ENCODE measurements at places on chromosomes 11 and 22.

GRCh38 chr11:47552566-47553405 lies at the start of gene CELF1:
TSS of gene CELF1 (minus strand) at chr11:47553132. CDS start at chr11:47499523, 53,609 bp downstream.
- DNase-seq: peak; percentile 80

DNA sequence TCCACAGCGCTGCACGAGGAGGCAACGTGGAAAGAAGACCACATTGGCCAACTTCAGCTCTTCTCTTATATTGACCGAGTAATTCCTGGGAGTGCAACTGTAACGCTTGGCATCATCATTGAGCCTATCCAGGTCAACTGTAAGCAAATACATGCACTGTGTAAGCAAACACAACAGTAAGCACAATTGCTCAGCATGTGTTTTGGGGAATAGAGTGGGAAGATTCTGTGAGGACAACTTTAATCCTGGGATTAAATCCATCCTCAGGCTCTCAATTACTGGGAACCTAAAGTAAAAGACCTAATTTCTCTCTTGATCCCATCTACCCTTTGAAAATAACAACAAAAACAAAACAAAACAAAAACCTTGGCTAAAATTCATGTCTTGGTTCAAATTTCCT lies 109.5 kb upstream of the DDI1 start:
- DNase-seq: no peak

DNA sequence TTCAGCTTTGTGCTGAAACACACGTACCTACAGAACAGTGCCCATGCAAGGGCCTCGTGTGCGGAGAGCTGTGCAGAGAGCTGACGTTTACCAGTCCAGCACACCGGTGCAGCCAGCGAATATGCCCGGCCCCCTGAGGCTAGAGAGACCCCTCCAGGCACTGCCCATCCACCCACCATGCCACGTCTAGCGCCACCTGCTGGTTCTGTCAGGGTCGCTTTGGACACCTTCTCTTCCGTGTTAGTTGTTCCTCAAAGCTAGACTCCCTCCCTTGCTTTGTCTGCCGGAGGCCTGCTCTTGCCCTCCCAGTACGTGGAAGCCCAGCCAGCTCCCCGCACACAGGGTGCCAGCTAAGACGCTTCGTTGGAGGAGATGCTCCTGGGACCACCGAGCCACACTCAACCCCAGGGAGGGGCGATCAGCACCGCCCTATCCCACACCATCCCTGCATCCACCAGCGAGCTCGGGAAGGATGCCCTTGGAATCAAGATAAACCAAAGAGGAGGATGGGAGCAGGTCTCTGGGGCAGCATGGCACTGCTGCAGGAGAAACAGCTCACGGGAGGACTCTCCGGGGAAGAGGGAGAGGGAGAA lies 43.4 kb downstream of the CPT1A start:
- no peak for DNase-seq

DNA sequence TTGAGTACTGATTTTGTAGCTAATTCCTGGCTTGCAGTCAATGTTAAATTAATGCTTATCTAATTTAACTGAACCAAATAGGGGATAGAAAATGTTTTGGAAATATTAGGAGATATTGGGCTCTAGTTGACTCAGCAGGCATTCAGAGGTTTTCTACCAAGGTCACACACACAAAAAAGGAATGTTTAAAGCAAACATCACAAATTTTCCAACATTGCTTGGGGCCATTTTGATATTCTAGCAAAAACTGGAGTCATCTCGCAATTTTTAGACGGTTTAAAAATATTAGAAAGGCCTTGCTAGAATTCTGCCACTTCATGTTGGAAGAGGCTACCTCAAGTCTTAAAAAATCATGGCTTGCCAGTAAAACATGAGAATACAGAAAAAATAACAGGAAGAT lies 2082.1 kb upstream of the RAG2 start:
- DNase-seq: no peak

- DNase-seq: no peak
These were observed 13.3 kb downstream of the PATZ1 start for GRCh38 chr22:31332886-31333285.

DNA sequence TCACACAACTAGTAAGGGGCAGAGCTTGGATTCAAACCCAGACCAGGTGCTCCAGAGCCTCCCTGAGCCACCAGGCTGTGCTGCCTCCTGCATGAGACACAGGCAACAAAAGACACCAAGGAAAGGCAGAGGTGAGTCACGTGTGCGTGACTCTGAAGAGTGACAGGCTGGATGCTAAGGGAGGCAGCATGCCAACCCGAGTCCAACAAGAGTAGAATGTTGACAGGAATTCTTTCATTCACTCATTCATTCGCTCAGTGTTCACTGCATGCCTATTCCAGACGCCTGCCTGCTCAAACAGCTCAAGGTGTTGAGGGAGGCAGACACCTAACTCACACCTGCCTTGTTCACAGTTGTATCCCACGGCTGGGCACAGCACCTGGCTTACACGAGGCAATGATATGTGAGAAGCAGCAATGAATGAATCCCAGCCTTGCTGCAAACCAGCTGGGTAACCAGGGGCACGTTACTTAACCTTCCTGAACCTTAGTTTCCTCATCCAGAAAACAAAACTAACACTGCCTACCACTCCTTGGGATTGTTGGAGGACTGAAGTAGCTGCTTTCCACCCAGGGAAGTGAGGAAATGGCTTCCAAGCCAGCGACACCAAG lies 73.8 kb upstream of the ARFGAP3 start:
- DNase-seq: no peak

GRCh38 chr11:61482513-61482912 lies 26.0 kb upstream of the LRRC10B start:
- no peak for DNase-seq

- no peak for DNase-seq
These were observed 594.5 kb downstream of the NTM start for GRCh38 chr11:131964698-131965483.

DNA sequence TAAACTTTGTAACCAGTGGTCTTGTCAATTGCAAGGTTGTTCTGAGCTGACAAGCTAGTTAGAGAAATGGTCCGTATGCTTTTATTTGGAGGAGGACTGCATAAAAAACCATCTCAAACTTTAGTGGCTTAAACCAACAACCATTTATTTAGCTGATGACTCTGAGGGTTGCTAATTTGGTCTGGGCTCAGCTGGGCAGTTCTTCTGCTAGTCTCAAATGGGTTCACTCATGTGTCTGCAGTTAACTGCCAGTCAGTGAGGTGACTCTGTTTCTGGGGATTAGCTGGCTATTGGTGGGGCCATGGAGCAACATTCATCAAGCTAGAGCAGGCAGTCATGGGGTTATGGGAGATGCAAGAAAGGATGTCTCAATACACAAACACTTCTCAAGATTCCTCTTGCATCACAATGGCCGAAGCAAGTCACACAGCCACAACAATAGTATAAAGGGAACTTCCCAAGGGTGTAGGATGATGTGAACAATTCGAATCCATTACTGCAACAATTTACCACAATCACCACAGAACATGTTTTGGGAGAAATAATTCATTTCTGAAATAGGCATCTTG lies 521.9 kb downstream of the INSC start:
- no peak for DNase-seq
